ENCODE measurements at places on chromosomes 12 and 14.
A peak's percentile ranks its signal among the peaks of the same experiment; 100 is the strongest.

DNA sequence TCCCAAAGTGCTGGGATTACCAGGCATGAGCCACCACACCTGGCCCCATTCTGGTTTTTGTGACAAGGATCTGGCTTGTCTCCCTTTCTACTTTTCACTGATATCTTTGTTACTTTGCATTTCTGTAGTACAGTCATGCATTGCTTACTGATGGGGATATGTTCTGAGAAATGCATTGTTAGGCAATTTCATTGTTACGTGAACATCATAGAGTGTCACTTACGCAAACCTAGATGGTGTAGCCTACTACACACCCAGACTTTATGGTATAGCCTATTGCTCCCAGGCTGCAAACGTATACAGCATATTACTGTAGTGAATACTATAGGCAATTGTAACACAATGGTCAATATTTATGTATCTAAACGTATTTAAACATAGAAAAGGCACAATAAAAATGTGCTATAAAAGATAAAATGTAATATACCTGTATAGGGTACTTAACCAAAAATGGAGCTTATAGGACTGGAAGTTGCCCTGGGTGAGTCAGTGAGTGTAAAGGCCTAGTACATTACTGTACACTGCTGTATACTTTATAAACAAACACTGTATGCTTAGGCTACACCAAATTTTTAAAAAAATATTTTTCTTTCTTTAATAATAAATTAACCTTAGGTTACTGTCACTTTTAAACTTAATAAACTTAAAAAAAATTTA is 16.0 kb downstream of the MRPL42 start:
- no peaks in the 10 kb centered on the region for H3K27me3 ChIP-seq
- peaks cover 54% of the 10 kb centered on the region for H3K36me3 ChIP-seq
- DNase-seq: no peak

- no peak overlapping the region for H3K4me3 ChIP-seq
- DNase-seq: no peak
- H3K4me1 ChIP-seq: no peaks in the 10 kb centered on the region
- H3K27me3 ChIP-seq: no peaks in the 10 kb centered on the region
- H3K36me3 ChIP-seq: no peaks in the 10 kb centered on the region
Measured at GRCh38 chr14:104586832-104587620, 7.5 kb downstream of the C14orf180 start.

DNA sequence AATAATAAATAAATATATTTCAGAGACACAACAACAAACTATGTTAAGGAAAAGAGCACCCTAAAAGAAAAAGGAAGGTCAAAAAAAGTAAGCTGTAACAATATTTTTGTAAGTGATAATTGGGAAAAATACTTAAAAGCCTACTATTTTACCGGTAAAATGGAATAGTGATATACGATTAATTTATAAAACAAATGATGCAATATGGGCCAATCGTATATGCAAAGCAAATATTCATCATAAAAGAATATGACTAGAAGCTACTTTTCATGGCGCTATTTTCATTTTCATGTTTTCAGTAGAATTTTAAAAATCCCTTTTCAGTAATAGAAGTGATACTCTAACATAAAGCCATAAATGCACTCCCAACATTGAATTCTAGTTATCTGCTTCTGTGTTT is 131.0 kb upstream of the AMIGO2 start:
- no peak overlapping the region for H3K27ac ChIP-seq
- no peak overlapping the region for H3K4me3 ChIP-seq
- DNase-seq: no peak

DNA sequence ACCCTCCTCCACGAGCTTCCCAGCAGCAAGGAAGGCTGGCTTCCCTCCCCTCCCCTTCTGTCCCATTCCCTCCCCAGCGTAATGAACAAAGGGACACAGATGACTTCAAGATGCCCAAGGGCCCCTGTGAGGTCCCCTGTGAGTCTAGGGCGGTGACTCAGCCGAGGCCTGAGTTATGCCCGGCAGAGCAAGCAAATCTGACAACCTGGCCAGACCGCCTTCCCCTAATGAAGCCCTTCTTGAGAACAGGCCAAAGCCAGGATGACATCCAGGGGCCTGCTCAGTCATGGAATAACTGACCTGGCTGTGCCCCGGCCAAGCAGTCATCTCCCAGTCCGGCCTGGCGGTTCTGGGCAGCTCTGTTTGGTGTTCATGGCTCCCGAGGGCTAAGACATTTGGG is 89.2 kb downstream of the DICER1 start:
- H3K4me3 ChIP-seq: no peak overlapping the region
- DNase-seq: no peak
- H3K4me1 ChIP-seq: no peaks in the 10 kb centered on the region
- peaks cover 15% of the 10 kb centered on the region for H3K27me3 ChIP-seq

- no peak overlapping the region for H3K27ac ChIP-seq
- peaks cover 3% of the 10 kb centered on the region for H3K4me1 ChIP-seq
- DNase-seq: no peak
- no peak overlapping the region for H3K4me3 ChIP-seq
- H3K27me3 ChIP-seq: no peaks in the 10 kb centered on the region
- no peaks in the 10 kb centered on the region for H3K36me3 ChIP-seq
Measured at GRCh38 chr12:66239295-66239694, 50.3 kb downstream of the IRAK3 start.

- H3K27ac ChIP-seq: no peak overlapping the region
- H3K4me3 ChIP-seq: no peak overlapping the region
- no peaks in the 10 kb centered on the region for H3K36me3 ChIP-seq
- no peaks in the 10 kb centered on the region for H3K4me1 ChIP-seq
- DNase-seq: no peak
Measured at GRCh38 chr14:63361790-63362189, 43.1 kb upstream of the GPHB5 start.

DNA sequence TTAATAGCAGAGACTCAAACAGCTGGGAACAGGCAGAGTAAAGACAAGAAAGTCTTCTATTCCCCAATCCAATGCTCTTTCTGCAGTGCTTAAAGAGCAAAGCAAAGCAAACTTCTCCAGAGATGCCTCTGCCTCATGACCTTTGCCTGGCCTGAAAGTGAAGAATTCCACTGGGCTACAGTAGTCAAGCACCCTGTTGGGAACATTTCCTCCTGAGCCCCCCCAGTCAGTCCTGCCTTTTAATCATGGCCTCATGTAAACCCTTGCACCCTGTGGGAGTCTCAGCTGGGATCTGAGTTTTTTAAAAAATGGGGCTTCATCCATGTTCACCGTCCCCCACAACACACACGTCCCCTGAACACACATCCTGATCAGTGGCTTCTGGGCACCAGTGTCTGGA is 62.7 kb upstream of the TSPAN11 start:
- no peak for DNase-seq
- no peaks in the 10 kb centered on the region for H3K36me3 ChIP-seq
- H3K27ac ChIP-seq: no peak overlapping the region
- no peaks in the 10 kb centered on the region for H3K4me1 ChIP-seq
- H3K27me3 ChIP-seq: no peaks in the 10 kb centered on the region

DNA sequence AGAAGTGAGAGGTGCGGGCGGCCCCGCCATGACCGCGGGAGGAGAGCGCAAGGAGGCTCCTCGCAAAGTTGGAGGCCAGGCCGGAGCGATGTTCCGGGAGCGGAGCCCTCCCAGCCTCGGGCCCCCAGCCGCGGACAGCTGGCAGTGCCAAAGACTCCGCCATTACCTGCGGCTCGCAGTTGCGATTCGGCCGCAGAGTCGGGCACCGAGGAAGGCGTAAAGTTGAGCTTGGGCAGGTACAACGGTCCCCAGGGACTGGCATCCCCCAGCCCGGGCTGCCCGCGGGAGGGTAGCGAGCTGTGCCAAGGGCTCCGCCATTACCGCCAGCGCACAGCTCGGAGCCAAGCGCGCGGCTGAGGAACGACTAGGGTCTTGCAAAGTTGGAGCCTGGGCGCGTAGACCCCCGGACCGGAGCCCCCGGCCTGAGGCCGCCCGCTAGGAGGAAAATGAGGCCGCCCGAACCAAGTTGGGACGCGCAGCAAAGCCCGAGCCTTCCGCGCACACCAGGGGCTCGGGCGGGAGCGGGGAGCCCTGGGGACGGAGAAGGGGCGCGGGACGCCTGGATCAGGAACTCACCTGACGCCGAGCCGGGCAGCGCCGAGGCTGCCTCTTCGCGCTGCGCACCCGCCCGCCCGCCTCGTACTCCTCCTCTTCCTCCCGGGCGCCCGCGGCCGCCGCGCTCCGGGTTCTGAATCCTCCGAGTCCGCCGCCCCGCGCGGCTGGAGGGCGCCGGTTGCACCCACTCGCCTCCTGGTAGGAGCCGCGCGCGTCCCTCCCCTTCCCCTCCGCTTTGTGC is 677 bp downstream of the NOS1 start:
- no peak overlapping the region for H3K27ac ChIP-seq
- no peaks in the 10 kb centered on the region for H3K36me3 ChIP-seq
- H3K27me3 ChIP-seq: peaks cover 38% of the 10 kb centered on the region
- no peaks in the 10 kb centered on the region for H3K4me1 ChIP-seq

DNA sequence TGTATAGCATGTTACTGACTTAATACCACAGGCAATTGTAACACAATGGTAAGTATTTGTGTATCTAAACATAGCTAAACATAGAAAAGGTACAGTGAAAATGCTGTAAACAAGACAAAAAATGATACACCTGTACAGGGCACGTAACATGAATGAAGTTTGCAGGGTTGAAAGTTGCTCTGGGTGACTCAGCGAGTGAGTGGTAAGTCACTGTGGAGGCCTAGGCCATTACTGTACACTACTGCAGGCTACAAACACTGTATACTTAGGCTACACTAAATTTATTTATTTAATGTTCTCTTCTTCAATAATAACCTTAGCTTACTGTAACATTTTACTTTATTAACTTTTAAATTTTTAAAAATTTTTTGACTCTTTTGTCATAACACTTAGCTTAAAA is 158.4 kb downstream of the IPO8 start:
- H3K36me3 ChIP-seq: no peaks in the 10 kb centered on the region
- H3K4me3 ChIP-seq: no peak overlapping the region
- DNase-seq: no peak
- H3K27ac ChIP-seq: no peak overlapping the region
- no peaks in the 10 kb centered on the region for H3K27me3 ChIP-seq

- no peaks in the 10 kb centered on the region for H3K4me1 ChIP-seq
- no peak overlapping the region for H3K4me3 ChIP-seq
- no peaks in the 10 kb centered on the region for H3K36me3 ChIP-seq
- no peak overlapping the region for H3K27ac ChIP-seq
- DNase-seq: no peak
Measured at GRCh38 chr12:93853698-93854478, 176.7 kb downstream of the CRADD start.

GRCh38 chr12:95266254-95266653 is 48.6 kb downstream of the VEZT start:
- no peak overlapping the region for H3K4me3 ChIP-seq
- no peaks in the 10 kb centered on the region for H3K27me3 ChIP-seq
- H3K36me3 ChIP-seq: peaks cover 13% of the 10 kb centered on the region
- no peak overlapping the region for H3K27ac ChIP-seq
- H3K4me1 ChIP-seq: no peaks in the 10 kb centered on the region
- no peak for DNase-seq

DNA sequence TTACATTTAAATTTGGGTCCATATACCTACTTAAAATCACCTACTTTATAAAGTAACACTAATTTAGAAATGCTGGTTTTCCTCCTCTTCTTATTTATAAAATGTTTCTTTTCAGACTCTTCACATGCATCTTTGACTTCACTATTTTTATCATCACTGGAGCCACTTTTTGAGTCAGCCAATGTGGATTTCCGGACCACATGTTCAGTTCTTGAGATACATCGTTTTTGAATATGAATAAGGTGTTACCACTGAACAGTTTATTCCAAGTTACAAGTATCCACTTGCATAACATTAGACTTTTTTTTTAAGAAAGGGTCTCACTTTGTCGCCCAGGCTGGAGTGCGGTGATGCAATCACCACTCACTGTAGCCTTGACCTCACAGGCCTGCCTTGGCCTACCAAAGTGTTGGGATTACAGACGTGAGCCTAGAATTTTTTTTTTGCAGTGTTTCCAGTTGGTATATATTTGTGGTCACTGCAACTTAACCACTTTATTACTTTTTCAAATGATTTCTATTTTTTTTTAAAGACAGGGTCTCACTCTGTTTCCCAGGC is 5.7 kb downstream of the FNTB start:
- H3K36me3 ChIP-seq: no peaks in the 10 kb centered on the region
- no peaks in the 10 kb centered on the region for H3K27me3 ChIP-seq
- no peak for DNase-seq
- H3K4me1 ChIP-seq: no peaks in the 10 kb centered on the region

- peaks cover 1% of the 10 kb centered on the region for H3K36me3 ChIP-seq
- H3K27me3 ChIP-seq: no peaks in the 10 kb centered on the region
- H3K4me3 ChIP-seq: no peak overlapping the region
- no peak overlapping the region for H3K27ac ChIP-seq
- DNase-seq: no peak
- peaks cover 6% of the 10 kb centered on the region for H3K4me1 ChIP-seq
Measured at GRCh38 chr14:23020143-23021128, 10.5 kb upstream of the C14orf93 start.

- H3K4me1 ChIP-seq: no peaks in the 10 kb centered on the region
- peak; percentile 10 for DNase-seq
- no peak overlapping the region for H3K27ac ChIP-seq
- H3K27me3 ChIP-seq: no peaks in the 10 kb centered on the region
- H3K36me3 ChIP-seq: no peaks in the 10 kb centered on the region
Measured at GRCh38 chr14:59688224-59689170, 111.9 kb upstream of the CCDC175 start.

DNA sequence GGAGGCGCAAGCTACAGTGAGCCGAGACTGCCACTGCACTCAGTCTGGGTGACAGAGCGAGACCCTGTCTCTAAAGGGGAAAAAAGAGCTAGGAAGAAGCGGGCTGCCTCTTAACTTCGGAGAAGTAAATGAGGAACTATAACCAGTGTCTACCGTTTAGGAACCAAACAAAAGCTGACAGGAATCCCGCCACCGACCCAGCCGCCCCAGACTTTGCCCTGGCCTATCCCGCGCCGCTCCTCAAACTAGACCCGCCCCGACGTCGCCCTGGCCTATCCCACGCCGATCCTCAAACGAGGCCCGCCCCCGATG is 568 bp upstream of the SIVA1 start:
- H3K27ac ChIP-seq: peak overlapping the region; percentile 82
- H3K4me1 ChIP-seq: peaks cover 21% of the 10 kb centered on the region
- peaks cover 8% of the 10 kb centered on the region for H3K36me3 ChIP-seq
- DNase-seq: no peak
- peak overlapping the region; percentile 74 for H3K4me3 ChIP-seq

DNA sequence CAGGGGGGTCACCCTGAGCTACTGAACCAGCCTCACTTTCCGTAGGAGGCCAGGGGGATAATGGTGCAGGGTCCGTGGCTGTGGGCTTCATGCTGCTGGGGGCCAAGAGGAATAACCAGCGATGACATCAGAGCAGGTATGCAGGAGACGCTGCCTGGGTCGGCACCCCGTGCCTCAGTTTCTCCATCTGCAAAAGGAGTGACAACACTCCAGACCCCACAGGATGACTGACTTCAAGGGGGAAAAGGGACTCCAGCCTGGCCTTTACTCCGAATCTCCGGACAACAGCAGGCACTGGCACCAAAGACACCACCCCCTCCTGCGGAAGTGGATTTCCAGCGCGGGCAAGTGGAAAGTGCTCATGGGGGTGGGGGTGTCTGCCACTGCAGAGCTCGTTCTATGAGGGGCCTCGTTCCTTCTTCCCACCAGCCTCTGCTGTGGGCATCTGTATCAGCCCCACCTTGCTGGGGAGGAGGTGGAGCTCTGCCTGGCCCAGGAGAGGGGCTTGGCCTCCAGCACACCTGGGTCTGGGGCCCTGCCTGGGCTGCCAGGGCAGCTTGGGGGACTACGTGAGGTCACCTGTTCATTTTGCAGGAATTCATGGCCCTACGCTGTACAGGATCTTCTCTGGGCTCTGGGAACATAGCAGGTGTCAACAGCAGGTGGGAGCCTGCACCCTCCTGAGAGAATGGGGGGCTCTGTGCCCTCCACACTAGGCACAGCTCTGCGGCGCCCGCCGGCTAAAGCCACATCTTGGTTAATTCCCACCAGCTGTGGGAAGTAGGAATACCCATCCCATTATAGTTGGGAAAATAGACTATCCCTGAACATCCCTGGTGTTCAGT is 216.6 kb upstream of the C14orf180 start:
- H3K27ac ChIP-seq: no peak overlapping the region
- DNase-seq: no peak
- H3K4me3 ChIP-seq: no peak overlapping the region
- no peaks in the 10 kb centered on the region for H3K4me1 ChIP-seq

Measured in astrocyte (in vitro differentiated cells and primary cell).